Peyer's patch (tissue), 4 donors: ENCODE measurements at places on chromosomes 13 and 19. TPM values are rescaled to one million over a fixed set of nuclear protein-coding genes. Genes with fewer than 3 reads are reported as not detected.

The JUNB gene
- 125 TPM for total RNA-seq

The SIGLEC5 gene
- 0.57 TPM for total RNA-seq

- no peak overlapping the region for H3K27ac ChIP-seq
- no peaks in the 10 kb centered on the region for H3K27me3 ChIP-seq
- no peaks in the 10 kb centered on the region for H3K4me1 ChIP-seq
Observed at GRCh38 chr13:106310291-106310865, 225.1 kb downstream of the EFNB2 start.

- H3K36me3 ChIP-seq = no peaks in the 10 kb centered on the region
- no peaks in the 10 kb centered on the region for H3K4me1 ChIP-seq
- no peak for DNase-seq
- no peaks in the 10 kb centered on the region for H3K27me3 ChIP-seq
Observed at GRCh38 chr13:34897220-34897619, 44.9 kb upstream of the NBEA start.

The C19orf81 gene
- not detected for total RNA-seq

- no peaks in the 10 kb centered on the region for H3K36me3 ChIP-seq
- no peak overlapping the region for H3K4me3 ChIP-seq
- H3K4me1 ChIP-seq = no peaks in the 10 kb centered on the region
- no peak overlapping the region for H3K27ac ChIP-seq
- H3K27me3 ChIP-seq = no peaks in the 10 kb centered on the region
- DNase-seq = no peak
Observed at GRCh38 chr13:109483284-109483683, 303.1 kb downstream of the IRS2 start.

GRCh38 chr13:33227927-33228647 is 57.5 kb downstream of the STARD13 start:
- H3K27me3 ChIP-seq = no peaks in the 10 kb centered on the region
- DNase-seq = no peak
- no peaks in the 10 kb centered on the region for H3K4me1 ChIP-seq
- H3K27ac ChIP-seq = no peak overlapping the region
- no peak overlapping the region for H3K4me3 ChIP-seq

The PRKCG gene
- total RNA-seq = 2.5 TPM
